Right ventricle myocardium superior (tissue), 1 donor: ENCODE measurements at places on chromosomes 4 and X. TPM values are rescaled to one million over a fixed set of nuclear protein-coding genes. Genes with fewer than 3 reads are reported as not detected.

DNA sequence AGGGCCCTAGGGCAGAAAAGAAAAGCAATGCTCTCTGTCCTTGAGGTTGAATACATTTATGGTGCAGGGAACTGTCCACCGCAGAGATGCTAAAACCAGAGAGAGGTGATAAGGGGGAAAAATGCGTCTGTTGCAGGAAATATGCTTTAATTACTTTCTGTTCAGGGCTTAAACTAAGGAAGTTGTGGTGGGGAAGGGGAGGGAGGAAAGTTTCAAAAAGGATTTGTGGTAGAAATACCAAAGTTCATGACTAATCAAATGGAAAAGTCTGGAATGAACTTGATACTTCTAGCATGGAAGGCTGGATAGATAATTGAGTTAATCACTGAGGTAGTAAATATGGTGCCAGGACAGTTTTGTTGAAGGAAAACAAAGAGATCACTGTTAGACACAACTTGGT, 99.0 kb downstream of the ASB9 start:
- no peak for DNase-seq

ANKRD37 gene
- total RNA-seq = 22.1 TPM

DNA sequence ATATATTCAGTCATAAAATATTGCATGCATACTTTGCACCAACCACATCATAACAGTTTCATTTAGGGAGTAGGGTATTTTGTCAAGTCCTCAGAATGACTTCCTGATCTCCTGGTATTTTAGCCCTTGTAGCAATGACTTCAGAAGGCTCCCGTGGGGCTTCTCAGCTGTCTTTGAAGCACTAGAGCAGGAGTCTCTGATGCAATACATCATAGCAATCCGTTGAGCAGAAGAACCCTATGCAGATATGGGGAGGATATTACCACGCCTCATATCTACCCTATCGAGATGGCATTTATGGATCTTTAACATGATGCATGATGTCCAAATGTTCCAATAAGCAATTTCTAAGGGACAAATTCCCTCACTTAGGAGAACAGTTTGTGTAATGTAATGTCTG, 373.7 kb upstream of the FTHL17 start:
- no peak for DNase-seq

MAGEC3 gene
- not detected for total RNA-seq

DNA sequence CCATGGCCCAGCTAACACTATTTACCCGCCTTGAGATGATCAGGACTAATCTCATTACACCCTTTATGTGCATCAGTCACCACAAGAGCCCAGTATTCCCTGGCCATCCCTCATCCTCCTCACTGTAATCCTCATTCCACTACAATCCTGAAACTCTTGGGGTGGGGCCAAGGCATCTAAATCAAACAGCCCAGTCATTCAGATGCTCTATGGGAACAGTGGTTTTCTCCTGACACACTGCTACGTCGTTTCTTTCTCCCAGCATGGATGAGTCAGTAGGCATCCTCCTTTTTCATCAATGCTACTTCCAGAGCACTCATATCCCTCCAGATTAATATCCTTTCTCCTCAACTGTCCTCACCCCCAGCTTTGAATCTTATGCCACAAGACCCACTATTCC, 5.6 kb downstream of the SDAD1 start:
- no peak for DNase-seq

GRCh38 chr4:80425124-80426100, 89.9 kb downstream of the CFAP299 start:
- no peak for DNase-seq

GRCh38 chr4:92872604-92873003, 568.8 kb downstream of the GRID2 start:
- no peak for DNase-seq

GRCh38 chrX:49809891-49810632, 19.0 kb upstream of the PAGE4 start:
- DNase-seq = no peak

SYNPO2 gene
- 196 TPM for total RNA-seq

DNA sequence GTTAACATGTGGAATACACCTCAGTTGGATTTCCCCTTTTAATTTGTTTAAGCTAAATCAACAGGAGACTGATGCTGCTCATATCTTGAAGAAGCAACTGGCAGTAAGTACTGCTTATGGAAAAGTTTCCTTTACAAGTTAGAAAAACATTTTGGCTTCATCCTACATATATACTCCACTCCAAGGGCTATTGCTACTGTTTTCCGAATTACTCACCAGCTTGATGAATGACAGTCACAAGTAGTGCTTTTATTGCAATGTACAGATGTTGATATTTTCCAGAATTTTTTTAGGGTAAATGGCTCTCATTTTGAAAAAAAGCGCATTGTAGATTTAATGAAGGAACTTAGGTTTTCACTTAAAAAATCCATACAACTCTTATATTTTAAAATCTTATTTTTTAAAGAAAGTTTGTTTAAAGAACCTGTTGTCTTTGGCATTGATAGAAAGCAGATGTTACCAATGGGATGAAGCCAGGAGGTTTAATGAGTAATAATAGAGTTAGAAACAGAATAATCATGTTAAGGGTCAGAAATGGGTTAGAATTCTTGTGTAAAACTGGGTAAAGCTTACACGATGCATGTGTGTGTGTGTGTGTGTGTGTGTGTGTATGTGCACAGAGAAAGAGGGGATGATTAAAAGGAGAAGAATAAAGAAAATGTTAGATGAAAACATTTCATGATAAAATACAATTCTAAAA, 272.9 kb downstream of the CFAP299 start:
- no peak for DNase-seq

- no peak for DNase-seq
Observed at GRCh38 chrX:41796046-41796445, 72.1 kb downstream of the GPR82 start.

- no peak for DNase-seq
Observed at GRCh38 chrX:112513154-112513553, 166.6 kb downstream of the LHFPL1 start.

- DNase-seq = no peak
Observed at GRCh38 chr4:145929415-145930178, 9.0 kb downstream of the ZNF827 start.

GRCh38 chr4:107444-108429, 16.6 kb upstream of the ZNF718 start:
- no peak for DNase-seq

GRCh38 chr4:7637139-7637538, 202.4 kb upstream of the PSAPL1 start:
- DNase-seq = no peak

DNA sequence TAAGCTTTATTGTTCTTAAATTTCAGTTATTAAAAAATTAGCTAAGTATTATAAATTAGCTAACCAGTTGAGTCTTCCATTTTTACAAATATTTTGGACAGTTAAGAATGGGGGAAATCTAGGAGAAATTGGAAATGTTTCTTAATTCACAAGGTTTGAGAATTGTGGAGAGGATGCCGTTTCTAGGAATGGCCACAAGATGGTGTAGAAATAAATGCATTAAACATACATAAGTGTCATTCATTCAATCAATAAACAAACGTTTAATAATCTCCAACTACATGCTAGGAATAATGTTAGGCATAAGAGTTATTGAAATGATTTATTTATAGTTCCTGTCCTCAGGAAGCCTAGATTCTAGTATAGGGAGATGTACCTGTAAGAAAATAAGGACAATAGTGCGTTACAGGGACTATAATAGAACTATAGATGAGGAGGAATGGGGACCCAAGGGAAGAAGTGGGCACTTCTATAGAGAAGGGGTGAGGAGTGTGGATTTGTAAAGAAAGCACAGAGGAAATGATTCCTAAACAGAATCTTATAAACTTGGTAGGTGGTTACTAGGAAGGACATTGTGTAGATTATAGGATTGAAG, 195.7 kb upstream of the ANK2 start:
- no peak for DNase-seq

CCKAR gene
- total RNA-seq = not detected

MAGEA2B gene
- total RNA-seq = not detected

DNA sequence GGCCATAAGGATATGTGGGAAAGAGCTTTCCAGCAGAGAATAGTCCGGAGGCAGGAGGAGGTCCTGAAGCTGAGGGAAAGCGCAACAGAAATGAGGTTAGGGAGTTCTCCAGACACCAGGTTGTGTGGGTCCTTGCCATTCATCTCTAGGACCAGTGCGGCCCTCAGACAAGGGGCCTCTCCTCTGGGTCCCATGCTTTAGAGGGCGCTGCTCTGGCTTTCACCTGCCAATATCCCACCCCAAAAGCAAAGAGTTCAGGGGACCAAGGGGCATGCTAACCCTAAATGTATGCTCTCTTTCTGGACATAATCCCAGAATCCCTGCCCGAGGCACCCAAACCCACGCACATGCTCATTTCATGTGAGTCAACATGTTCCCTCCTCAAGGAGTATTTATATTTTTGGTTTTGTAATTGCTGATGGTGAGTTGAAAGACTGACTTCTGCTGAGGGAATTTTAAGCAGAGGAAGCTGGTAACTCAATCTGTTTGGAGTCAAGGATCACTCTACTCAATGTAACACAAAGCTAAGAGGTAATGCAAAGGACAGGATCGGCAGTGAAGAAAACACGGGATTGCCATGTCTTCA, 14.8 kb downstream of the RPL34 start:
- no peak for DNase-seq

DNA sequence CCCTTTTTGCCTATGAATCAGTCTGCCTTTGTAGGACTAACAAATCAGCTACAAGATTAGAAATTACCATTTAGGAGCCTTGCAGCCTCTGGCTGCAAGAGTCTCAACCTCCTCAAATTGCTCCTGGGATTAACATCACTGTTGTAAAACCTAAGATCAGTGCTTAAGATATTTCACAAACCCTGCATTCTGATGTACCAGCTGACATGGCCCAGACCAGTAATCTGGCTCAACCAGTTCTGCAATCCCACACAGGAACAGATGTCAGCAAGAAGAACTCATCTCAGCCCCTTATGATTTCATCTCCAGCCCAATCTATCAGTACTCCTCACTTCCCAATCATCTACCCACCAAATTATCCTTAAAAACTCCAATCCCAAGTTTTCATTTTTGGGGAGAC, 32.5 kb upstream of the AADAT start:
- no peak for DNase-seq

ASB11 gene
- total RNA-seq = 94.5 TPM

GRCh38 chr4:54743562-54743961, 85.8 kb downstream of the KIT start:
- DNase-seq = no peak

GRCh38 chrX:64842492-64842891, 133.8 kb downstream of the ZC4H2 start:
- no peak for DNase-seq
